ENCODE measurements at places on chromosomes 3 and 15. TPM values are rescaled to one million over a fixed set of nuclear protein-coding genes. Genes with fewer than 3 reads are reported as not detected.

GRCh38 chr15:75233504-75234190, 24.5 kb upstream of the GOLGA6C start:
- DNase-seq: no peak

Gene FSTL1
- polyA plus RNA-seq: 470 TPM

DNA sequence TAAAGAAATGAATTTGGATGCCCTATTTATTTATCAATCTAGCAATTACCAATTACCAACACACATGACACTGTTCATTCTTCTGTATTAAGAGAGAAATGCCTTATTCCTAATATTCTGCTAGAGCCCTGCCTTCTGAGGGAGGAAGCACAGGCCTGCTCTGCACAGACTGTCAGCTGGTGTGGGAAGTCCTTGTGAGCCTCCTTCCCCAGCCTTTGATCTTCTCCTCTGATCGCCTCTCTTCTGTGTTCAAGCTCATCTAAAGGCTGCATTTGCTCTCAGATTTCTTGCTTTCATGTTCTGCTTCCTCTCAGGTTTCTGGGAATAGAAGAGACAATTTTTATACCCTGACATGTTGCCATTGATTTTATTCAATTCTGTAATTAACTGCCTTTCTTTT, 290.6 kb upstream of the UMPS start:
- DNase-seq: no peak

GRCh38 chr15:65302061-65302460, 2.4 kb upstream of the RNU5B-1 start:
- no peak for DNase-seq

DNA sequence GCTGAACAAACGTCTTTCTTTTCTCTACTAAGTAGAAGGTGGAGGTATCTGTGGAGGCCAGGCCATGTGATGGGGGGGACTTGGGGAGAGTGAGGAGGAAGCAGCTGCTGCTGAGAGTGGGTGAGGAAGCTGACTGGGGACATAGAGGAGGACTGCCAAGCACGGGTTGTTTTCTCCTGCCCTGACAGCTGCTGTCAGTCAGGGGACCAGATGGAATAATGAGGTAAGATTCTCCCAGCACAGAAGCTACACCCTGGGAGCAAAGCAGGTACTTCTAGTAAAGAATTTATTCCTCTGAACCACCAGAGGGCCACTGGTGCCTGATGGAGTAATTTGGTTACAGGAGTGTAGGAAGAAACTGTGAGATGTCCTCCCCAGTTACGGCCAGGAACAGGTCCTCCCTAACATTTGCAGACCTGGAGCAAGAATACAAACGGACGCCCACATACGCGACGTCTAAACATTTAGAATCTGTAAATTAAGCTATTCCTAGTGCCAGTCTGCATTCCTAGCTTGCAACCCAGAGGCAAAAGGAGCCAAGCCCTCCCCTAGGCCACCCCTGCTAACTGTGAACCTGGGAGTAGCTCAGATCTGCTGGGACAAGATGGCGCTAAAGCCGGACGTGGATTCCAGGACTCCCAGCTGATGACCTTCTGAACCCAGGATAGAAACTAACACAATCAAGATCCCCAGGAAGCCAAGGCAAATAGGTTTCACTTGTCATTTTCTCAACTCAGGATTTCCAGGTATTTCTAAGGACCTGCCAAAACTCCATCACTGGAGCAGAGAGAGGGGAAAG, 14.8 kb downstream of the CRYGS start:
- no peak for DNase-seq

DNA sequence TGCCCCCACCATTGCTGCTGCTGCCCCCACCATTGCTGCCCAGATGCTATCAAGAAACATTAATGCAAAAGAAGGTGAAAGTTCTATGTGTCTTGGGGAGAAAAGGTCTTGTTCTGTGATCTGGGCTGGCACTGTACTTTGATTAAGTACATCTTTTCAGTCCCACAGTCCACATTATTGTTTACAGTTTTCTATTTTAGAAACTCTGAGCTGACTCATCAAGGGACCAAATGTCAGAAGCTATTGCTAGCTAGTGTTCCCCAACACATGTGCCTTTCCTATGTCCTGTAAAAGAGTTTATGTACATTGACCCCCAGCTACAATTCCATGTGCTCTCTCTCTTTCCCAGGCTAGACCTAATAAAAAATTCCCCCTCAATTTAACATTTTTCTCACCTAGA, 264.7 kb upstream of the NECTIN3 start:
- DNase-seq: no peak

- DNase-seq: no peak
These were observed 127.0 kb downstream of the TFDP2 start for GRCh38 chr3:142022381-142022780.

Data from renal pelvis (tissue), 12 donors.